ENCODE measurements at places on chromosomes 4 and X.

DNA sequence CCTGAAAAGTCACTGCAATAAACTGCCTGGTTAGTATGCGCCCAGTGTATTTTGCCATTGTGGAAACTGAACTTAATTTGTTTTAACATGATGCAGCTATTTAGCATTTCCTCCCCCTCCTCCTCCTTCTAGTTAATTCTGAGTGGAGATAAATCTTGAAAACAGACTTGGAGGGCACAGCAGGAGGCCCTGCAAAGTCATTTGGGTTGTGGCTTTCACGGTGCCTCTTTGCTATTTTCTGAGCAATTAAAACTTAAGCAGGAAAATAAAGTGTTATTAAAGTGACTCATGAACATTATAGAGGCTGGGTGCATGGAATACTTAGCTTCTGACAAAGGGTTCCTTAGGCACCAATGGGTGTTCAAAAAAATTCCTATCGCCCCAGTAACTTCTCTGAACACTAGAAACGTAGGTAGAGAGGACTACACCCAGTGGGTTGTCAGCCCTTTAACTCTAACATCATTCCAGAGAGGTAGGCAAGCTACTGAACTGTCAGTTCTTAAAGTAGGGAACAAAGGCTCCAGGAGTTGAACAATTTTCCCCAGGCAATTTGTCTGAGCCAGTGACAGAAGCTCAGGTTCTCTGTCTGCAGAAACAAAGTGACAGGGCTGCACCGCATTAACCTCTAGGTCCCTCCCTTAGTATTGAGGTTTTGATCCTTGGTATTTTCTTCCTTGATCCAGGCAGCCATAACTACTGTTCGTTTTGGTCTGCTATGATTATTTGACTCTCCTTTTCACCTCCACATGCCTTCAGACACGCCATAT is 158.3 kb upstream of the KIT start:
- no peak for DNase-seq

DNA sequence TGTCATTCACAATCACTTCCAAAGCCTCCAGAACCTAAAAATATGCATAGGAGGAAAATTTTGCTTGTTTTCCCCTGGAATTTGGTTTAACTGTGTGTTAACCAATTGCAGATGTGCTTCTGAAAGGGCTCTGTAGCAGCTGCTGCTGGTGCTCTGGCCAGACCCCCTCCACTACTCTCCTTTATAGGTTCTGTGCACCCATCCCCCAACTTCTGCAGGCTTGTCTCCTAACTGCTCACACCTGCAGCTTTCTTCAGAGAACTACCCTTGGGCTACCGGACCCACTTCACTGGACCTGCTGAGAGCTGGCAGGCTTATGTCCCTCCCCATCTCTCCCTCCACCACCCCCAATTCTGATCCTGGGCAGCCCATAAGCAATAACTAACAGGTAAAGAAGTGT is 662.1 kb upstream of the DIPK2B start:
- DNase-seq = no peak

DNA sequence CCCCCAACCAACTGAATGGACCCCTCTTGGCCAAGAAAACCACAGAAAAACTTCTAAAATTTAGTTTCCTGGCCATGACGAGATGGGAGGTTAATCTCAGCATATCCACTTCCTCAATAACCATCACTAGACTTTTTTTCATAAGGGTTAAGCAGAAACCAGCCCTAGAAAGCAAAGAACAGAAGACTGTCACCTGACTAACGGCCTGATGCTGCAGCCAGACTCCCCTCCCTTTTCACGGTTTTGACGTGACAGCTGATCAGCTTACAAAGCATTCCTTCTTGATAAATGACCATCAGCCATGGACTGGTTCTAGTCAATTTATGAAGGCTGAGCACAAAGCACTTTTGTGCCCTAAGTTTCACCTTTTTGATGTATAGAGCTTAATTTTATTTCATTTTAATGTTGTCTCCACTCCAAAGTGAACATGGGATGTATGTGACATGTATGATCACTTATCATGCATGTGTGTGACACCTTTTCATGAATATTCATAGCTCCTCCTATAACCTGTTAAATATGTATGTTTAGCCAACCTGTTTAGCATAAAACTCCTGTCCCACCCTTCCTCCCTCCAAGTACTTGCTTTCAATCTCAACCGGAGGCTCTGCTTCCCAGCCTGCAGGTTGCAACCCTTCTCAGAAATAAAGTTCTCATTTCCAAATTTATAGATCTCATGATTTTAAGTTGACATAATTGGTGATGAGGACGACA is 56.3 kb downstream of the SERTM2 start:
- DNase-seq = no peak

DNA sequence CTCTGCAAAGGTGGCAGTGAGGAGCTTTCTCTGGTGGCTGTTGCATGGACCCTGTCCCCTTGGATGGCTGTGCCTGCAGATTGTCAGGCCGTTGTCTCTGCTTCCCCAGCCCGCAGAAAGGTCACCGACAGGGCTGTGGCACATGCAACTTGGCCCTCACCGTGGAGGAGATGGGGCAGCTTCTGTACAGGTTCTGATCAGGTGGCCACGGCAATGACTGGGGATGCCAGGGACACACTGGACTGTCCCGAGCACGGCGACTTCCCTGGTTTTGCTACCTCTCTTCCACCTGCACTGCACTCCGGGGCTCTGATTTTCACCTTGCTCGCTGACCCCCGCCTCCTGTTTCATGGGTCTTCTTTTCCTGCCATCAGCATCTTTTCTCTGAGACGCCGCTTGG is 43.5 kb downstream of the DCTD start:
- no peak for DNase-seq

DNA sequence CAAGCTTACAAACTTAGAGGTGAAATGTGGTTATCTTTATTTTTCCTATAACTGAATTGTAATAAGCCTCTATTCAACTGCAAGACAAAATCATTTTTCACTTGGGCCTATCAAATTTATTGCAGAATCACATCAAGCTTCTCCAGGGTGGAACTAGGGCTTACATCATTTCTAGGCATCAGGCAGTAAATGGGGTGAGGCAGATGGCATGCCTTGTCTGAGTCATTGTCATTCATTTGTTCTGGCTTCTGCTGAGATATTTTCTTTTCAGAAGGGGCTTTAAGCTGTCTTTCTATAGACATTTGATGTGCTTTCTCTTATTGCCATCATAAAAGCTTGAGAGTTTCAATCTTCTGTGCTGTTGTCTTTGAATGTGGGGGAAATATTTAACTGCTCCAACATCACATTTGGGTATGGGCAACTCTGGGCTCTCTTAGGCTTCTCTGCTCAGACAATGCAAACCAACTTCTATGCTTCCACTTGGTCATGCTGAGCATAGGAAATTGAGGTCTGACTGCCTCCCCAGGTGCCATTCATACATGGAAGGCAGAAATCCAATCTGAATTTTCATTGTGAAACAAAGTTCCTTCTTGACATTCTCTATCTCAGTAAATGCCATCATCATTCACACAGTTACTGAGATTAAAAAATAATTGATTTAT is 225.8 kb upstream of the GIMD1 start:
- no peak for DNase-seq

DNA sequence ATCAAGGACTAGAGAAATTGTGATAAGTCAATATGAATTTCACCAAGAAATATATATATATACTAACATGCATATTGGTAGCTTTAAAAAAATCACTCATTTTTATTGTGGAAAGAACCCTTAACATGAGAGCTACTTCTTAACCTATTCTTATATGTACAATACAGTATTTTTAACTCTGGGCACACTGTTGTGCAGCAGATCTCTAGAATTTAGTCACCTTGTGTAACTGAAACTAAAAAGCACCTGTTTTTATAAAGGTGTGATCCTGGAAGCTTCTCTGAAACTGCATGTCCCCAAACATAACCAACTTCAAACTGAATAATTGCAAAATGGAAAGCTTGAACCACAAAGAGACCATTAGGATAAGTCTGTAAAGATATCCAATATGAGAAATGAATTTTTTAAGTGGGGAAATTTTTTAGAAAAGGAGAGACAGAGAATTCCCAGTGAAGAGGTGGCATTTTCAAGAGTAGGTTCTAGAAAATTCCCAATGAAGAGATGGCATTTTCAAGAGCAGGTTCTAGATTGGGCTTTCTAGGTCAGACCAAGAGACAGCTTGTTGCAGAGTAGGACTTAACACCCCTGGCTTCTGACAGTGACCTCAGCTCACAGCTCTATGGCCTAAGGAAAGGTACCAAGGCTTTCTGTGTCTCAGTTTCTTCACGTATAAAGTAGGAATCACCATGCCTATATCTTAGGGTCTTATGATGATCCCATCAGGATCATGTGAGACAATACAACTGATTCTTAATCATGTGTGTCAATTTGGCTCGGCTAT is 22.0 kb upstream of the PPARGC1A start:
- DNase-seq = no peak

GRCh38 chrX:30161043-30161442 is 54.3 kb upstream of the MAGEB2 start:
- no peak for DNase-seq

DNA sequence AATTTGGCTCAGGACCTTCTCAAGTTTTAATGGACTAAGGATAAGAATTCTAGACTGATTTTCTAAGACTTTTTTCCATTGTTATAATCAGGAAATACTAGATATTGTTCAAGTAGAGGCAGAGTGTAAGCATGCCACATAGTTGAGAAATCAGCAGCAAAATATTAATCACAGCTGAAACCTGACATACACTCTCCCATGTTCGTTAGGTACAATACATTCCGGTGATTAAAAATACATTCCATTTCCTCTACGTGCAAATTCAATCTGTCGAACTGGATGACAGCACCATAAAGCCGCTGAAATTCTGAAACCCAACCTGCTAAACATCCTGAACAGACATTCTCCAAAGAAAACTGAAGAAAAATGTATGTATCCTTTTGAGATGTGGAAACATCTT is 587.6 kb upstream of the DIPK2B start:
- DNase-seq = no peak

DNA sequence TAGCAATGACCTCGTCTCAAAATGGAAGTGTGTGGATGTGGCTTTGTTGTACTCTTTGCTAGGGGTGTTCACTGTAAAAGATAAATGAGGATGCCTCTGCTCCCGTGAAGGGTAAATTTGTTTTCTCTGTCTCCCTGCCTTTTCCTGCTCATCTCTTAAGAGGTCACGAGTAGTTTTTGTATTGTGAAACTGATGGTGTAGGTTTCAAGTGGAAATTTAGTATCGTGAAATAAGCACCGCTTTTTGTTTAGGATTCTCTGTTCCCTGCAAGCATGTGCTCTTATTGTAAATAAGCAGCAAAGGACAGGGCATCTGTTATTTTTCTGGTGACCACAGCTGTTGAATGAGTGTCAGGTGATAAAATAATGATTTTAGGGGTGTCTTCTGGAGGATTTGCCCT is 104.6 kb downstream of the PHEX start:
- no peak for DNase-seq

DNA sequence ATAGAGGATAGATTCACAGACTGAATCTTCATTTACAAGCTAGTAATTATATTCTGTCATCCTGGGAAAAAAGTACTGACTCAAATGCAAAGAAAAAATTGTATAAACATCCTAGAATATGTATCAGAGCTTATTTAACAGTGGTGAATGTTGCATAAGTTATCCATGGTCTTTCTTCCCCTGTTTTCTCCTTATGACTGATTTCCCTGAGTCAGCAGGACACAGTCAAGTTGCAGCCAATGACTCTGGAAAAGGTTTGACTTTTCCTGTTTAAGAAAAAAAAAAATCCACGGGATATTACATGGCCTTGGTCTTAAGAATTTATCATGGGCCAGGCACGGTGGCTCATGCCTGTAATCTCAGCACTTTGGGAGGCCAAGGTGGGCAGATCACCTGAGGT is 36.5 kb downstream of the INPP4B start:
- no peak for DNase-seq

- no peak for DNase-seq
These were observed 187.1 kb downstream of the MGST2 start for GRCh38 chr4:139852612-139853269.

DNA sequence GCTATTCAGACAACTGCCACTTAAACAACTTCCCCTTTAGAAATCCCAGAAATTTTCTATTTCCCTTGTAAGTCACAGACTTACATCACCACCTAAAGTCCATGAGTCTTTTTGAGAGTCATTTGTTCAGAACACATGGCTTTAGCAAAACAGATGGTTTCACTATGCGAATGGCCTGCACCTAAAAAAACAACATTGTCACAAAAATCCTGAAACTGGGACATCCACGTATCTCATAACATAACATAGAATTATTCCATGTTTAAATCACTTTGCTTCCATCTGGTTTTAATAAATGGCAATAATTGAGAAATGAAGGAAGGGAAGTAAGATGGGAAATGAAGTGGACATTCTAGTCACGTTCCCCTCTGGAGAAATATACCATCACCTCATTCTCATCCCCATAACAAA is 155.3 kb upstream of the EDNRA start:
- no peak for DNase-seq

GRCh38 chrX:72604705-72605104 is 32.1 kb upstream of the HDAC8 start:
- DNase-seq = no peak

DNA sequence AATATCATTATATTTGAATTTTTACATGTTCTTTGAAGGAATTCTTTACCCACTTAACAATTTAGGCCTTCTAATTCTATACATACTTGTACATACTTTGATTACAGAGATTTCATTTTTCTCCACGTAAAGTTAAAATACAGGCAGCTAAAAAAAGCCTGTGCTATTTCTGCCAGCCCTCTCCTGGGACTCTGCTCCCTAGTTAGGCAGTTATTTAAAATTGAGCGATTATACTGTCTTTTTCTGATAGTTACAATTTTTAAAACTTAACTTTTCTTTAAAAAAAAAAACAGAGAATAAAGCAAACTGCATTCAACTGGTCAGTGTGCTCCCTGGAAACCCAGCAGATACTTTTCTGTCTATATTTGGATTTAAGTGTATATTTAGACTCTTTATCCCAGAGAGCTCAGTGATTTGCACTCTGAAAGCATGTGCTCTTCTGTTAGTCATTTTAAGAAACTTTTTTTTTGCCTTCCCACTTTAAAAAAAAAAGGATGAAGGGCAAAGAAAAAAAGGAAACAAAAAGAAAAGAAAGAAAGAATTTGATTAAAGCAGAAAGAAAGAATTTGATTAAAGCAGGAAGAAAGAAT is 18.1 kb upstream of the FAM241A start:
- no peak for DNase-seq

DNA sequence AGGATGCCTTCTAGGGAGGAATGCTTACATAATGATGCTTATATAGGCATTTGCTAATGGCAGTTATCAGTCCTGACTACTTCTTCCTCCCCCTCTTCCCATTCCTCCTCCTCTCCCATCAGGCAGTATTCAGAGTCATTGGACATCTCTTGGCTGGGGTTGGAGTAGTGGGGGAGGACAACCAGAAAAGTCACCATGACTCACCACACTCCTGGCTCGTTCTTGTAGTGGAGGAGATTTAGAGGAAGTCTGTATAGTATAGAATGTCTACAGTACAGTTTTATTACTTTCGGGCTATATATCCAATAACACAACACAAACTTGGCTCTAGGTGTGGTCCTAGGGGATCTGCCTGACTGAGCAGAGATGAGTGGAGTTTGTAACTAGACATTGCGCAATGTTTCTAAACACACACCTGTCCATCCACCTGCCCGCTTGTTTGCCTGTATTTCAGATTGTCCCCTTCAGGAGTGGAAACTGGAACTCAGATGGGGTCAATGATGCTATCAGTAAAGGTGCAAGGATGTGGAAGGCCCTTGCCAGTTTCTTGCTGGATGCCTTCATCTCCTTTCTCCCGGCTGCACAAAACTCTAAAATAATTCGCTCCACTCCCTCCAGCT is 27.9 kb upstream of the KIAA1210 start:
- no peak for DNase-seq

GRCh38 chr4:141971869-141972268 is 335.5 kb downstream of the IL15 start:
- DNase-seq = no peak

GRCh38 chrX:12241026-12241425 is 102.8 kb downstream of the FRMPD4 start:
- DNase-seq = no peak

Data from SIG-M5 (cell line).